ENCODE measurements at places on chromosomes 13 and 19.
A peak's percentile ranks its signal among the peaks of the same experiment; 100 is the strongest.

DNA sequence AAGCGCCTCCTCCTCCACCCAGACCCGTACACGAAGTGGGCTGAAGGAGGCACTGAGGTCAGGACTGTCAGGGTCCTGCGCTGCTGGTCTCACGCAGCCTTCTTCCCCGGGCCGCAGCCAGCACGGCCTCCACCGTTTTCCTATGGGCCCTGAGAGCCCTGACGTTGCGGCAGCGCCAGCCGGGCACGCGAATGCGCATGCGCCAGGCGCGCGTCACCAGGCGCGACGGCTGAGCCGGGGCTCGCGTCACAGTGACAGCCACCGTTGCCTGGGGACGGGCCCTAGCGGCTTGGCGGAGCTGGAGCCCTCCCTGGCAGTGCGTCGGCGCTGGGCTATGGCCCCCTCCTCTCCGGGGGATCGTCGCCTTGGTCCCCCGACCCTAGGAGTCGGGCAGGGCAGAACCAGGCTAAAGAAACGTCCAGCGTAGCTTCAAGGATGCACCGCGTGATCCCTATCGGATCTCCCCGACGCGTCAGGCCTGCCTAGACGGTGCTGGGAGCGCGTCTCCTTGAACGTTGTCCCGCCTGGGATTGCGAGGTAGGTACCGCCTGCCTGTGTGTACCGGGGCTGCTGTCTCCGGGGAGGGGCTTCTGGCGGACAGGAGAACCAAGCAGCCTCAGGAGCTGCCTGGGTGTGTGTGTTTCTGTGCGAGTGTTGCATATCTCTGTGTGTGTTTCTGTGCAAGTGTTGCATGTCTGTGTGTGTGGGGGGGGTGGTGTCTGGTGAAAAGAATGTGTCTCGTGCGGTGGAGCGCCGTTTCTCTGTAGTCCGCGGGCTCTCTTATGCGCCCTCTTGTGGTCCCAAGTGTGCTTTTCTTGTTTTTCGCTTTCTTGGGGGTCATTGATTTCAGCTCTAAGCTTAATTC, 43.2 kb downstream of the ZNF571 start:
- DNase-seq = peak; percentile 33

DNA sequence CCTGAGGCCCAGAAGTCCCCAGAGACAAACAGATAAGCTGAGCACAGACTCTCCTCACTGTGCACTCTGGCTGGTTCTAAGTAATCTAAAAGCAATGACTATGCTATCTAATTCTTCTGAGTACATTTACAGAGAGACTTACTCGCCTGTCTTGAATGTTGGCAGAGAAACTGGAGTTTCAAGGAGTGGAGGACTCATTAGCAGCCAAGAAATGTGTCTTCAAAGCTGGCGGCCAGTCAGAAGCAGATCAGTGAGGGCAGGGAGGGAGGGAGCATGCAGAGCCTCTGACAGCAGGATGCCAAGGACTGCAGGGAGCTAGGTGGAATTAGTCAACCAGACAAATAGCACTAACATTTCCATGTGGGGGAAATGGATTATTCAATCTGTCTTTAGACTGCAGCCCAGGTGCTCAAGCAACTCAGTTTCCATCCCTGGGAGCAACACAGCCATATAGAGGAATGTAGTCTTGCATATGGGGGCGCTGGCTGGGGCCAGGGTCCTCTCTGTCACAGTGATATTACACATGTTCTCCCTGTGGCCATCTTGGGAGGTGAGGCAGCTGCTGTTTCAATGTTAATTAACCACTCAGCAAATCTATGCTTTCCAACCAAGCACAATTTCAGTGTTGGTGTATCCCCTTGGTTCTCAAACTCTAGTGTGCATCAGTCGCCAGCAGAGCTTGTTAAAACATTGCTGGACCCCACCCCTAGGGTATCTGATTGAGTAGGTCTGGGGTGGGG, 97.9 kb downstream of the CCNA1 start:
- peak; percentile 59 for DNase-seq

DNA sequence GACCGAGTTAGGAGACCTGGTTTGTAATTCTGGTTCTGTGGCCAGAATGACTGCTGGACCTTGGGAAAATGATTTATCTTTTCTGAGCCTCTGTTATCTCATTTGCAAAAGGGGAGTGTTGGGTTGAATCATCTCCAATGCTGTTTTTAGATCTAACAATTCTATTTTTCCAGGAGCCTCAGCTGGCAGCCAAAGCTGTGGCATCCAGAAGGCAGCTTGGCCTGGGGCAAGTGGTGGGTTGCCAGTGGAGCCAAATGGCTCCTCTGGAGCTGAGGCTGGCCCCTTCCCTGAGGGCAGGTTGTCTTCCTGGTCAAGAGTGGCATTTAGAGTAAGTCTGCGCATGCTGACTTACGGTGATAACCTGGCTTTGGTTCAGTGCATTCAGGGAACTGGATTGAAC, 21.3 kb downstream of the B3GLCT start:
- DNase-seq = no peak

GRCh38 chr19:44042147-44042546, 9.7 kb upstream of the ZNF223 start:
- DNase-seq = no peak

GRCh38 chr19:48511800-48512503, at the start of gene LMTK3:
Gene LMTK3 (minus strand): TSS chr19:48511835. CDS start chr19:48511576, 259 bp downstream.
- DNase-seq = no peak

DNA sequence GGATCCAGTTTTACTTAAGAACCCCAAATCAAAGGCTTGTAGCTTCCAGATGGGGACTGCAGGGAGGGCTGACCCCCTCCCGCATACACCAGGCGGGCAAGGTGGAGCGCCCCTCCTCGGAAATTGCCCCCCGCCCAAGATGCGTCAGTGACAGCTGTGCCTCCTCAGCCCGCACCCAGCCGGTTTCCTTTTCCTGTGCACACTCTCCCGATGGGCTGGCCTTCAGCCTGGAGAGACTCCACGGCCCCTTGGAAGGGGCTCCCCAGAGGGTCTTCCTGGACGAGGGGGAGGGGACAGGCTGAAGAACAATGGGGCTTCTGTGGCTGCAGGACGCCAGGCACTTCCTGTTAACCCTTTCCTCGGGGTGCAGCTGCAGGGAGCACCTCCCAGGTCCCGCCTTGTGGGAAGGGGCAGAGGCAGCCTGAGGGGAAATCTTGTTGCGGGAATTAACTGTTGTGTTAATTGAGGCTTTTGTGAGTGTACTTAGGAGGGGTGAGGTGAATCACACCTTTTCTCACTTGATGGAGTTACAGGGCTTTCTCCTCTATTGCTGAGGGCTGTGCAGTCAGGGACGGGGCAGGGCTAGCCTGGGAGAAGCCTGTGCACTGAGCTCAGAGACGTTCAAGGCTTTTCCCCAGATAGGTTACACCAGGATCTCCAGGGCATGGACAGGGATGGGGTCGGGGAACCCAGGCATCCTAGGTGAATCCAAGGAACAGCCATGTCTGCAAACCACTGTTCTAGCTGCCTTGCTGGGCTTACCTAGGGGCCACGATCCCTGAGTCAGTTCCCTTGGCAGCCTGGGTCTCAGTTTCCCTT, 14.3 kb downstream of the IER2 start:
- no peak for DNase-seq
